Mesendoderm (in vitro differentiated cells): ENCODE measurements at places on chromosomes 3 and 15.

DNA sequence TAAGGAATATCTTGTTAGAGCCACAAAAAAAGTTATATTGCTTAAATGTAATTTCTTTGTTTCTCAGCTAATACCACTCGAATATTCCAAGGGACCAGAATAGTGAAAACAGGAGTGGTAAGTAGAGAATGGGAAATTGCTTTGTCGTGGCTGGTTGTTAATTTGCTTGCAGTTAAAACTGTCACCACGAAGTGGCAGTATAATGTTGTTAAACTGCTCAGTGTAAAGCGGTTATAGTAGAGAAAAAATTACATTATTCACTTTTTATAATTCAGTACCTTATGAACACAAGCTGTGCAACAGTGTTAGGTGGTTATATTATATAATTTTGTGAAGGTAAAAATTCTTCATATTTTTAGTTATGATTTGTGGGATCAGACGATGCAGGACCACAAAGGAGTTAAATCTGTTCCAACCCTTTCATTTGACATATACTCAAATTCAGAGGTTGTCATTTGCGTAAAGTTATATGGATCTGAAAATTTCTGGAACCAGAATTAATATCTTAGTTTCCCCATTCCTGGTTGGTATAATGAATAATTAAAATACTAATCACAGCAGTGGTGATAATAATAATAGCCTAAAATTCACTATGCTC lies 171.8 kb downstream of the FEZF2 start:
- DNase-seq = no peak

- peak; percentile 76 for DNase-seq
These were observed 49.3 kb downstream of the CEP152 start for GRCh38 chr15:48761393-48762158.

- DNase-seq = peak; percentile 78
These were observed 539 bp upstream of the PLCL2 start for GRCh38 chr3:16884084-16884747.

DNA sequence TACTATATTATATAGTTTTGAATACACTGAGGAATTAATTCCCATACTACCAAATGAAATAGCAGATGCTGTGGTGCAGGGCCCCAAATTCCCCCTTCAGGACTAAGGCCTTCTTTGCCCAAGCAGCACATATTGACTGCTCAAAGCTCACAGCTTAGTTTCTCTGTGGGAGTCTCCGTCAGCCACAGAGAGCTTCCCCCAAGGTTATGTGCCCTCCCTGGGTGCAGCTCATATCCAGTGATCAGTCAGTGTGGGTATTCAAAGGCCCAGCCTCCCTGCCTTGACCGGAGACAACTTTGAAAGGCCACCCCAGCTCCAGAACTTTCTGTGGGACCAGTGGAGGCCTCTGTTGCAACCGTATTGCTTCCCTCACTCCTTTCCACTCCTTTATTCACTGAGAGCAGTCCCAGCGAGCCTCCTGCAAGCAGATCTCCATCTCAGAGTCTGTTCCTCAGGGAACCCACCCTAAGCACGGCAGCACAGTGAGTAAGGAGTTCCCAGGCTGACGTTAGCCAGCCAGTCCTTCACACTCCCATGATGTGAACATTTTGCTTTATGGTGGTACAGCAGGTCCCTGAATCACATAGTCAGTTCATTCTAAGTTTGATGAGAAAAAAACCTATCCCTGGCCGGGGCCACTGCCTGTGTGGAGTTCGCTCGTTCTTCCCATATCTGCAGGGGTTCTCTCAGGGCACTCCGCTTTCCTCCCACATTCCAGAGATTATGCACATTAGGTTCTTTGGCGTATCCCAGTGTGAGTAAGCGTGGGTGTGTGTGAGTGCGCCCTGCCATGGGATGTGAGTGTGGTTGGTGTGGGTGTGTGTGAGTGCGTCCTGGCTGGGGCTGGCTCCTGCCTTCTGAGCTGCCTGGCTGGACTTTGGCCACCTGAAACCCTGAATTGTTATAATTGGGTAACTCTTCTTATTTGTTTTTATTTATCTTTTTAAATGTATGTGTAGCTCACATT lies 64.4 kb upstream of the PPARG start:
- peak; percentile 62 for DNase-seq

GRCh38 chr3:127792541-127793292 lies 29.6 kb downstream of the MGLL start:
- no peak for DNase-seq

- DNase-seq = no peak
These were observed 129.7 kb downstream of the NFKBIZ start for GRCh38 chr3:101979033-101979432.

GRCh38 chr15:26455828-26456227 lies 317.0 kb downstream of the GABRB3 start:
- DNase-seq = no peak

DNA sequence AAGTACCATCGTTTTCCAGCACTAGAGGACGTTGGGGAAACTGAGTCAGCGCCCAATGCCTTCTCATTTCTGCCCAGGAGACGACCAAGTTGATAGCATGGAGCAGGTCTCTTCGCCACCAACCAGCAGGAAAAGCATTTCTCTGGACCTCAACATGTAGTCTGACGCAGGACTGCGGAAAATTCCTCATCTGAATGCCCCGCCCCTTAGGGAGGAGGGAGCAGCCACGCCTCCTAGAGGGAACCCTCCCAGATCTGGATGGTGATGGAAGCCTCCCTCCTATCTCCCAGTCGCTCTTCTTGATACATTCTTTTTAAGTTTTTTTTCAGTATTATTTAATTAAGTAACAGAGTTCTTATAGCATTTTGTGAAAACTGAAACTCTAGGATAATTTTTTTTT lies 17.4 kb upstream of the MINDY4B start:
- DNase-seq = peak; percentile 70

DNA sequence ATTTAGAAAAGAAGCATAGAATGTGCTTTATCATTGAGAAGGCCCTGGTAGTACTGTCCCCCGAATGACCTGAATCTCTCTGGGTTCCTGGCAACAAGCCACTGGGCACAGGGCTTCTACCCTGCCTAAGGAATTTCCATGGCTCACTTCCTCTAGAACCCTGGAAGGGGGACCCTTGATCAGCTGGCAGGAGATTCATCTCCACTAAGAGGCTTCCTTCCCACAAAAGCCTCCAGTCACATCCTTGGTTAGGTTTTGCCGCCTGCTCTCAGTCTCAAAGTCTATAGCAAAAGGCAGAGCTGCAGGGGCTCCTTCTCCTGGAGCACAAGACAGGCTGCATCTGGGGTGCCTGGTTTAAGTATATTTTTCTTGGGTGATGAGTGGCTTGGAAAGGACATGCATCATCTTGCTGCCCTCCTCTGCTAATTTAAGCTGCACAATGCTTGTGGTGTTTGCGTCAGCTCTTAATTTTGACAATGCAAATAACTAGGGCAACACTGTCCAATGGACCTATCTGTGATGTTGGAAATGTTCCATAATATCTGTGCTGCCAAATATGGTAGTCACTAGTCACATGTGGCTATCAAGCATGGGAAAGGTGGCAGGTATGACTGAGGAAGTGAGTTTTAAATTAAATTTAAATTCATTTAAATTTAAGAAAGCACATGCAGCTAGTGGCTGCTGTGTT lies 33.4 kb upstream of the RARRES1 start:
- DNase-seq = no peak

DNA sequence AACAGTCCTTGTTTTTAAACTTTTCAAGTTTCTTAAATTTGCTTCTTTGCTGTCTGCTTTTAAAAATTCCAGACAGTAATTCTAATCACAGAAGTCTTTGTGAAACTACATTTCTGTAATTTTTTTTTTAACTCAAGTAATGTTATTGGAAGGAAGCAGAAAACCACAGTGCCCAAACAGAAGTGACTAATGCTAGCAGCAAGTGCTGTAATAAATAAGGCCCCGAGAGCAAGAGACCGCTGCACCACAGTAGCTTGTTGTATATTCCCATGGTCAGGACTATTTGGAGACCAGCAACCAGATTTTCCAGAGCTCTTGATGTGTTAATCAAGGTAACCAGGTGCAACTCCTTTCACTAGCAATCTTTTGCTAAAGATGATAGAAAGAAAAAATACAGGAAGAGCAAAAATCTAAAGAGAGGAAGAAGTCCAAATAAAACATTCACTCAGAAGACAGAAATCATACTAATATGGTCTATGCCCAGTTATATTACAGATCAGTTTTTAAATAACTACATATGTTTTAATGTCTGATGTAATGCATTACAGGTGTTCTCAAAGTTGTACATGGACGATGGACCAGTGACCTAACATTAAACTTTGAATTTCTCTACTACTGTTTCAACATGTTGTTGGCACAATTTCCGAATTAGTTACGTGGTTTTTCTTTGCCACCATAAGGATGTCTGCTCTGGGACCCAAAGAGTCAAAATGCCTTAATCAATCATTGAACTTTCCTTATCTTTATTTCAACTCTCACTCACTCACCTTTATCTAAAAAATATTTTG lies 36.4 kb downstream of the WWTR1 start:
- no peak for DNase-seq
